ENCODE measurements at places on chromosomes 5 and 9.

GRCh38 chr5:159458217-159458711, 128.0 kb upstream of the IL12B start:
- DNase-seq, result no peak

- DNase-seq, result no peak
These were observed 30.6 kb downstream of the CORO2A start for GRCh38 chr9:98161851-98162250.

DNA sequence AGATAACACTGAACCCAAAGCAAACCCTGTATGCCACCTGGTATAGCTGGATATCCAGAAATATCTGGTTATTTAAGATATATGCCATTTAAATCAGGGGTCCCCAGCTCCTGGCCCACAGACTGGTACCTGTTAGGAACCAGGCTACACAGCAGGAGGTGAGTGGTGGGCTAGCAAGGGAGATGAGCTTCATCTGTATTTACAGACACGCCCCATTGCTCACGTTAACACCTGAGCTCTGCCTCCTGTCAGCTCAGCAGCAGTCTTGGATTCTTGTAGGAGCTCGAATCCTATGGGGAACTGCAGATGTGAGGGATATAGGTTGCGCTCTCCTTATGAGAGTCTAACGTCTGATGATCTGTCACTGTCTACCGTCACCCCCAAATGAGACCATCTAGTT, 646.6 kb downstream of the TLE4 start:
- DNase-seq, result no peak

GRCh38 chr9:128382261-128382660, 11.1 kb downstream of the URM1 start:
- no peak for DNase-seq

GRCh38 chr5:140881889-140882590, at the start of gene PCDHA13:
Gene PCDHA13 (plus strand): TSS chr5:140882124. CDS start chr5:140882269, 145 bp downstream.
- DNase-seq, result no peak

DNA sequence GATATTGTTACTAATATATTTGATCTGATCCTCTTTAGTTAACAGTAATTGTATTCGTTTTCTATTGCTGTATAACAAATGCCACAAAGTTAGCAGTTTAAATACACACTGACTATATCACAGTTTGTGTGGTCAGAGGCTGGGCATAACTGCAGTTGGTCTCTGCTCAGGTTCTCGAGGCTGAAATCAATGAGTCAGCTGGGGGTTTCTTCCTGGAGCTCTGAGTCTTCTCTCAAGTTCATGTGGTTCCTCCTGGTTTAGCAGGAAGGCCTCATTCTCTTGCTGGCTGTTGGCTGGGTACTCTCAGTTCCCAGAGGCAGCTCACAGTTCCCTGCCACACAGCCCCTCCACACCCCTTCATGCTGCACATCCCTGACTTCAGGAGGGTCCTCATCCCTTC, 20.7 kb downstream of the COL23A1 start:
- no peak for DNase-seq

DNA sequence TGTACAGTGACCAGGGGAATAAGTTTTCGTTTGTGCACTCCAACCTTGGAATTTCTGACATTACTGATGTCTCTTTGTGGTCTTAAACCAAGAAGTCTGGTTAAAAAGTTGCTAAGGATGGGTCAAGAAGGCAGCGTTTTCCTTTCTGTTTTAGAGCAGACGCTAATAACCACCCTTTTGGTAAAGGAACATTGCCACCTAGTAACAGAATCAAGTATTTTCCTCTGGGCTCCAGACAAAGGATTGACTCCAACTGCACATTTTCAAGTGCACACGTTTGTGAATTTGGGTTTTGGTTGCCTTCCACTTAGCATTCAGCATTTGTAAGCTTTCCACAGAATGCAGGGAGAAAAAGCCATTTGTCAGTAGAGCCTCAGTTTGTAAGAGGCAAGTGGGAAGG, 22.2 kb upstream of the CEP78 start:
- DNase-seq, result no peak

- no peak for DNase-seq
These were observed 113.2 kb downstream of the SLC25A46 start for GRCh38 chr5:110852053-110852452.

DNA sequence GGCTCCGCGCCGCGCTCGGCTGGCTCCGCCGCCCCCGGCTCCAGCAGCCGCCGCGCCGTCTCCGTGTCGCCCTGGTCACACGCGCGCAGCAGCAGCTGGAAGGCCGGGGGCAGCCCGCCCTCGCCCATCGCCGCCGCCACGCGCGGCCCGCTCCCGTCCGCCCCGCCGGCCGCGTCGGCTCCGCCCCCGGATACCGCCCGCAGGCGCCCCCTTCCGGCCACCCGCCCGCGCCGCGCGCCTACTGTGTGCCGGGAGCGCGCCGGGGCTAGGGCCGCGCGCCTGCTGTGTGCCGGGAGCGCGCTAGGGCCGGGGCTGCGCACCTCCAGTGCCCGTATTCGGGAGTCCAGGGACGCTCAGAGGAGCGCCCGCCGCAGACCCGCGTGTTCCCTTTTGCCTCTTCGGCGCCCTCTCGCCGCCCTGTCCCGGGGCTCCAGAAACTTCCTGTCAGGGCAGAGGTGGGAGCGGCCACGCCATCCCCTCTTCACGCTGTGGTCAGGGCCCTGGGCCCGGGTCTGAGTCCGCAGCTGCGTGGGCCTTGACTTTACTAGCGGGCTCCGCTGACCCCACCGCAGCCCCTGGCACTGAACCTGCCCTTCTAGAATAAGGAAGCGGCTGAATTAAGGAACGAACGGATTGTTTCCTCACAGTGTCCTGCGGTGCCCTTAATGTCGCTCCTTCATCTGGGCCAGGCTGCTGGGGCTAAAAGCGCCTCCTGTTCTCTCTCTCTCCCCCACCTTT, at the start of gene ANKS6:
Gene ANKS6, minus strand, starts transcription at position 192 of the 738 bp plus-strand sequence. Its CDS starts 64 bp downstream, at position 128.
- DNase-seq, result peak; percentile 90

DNA sequence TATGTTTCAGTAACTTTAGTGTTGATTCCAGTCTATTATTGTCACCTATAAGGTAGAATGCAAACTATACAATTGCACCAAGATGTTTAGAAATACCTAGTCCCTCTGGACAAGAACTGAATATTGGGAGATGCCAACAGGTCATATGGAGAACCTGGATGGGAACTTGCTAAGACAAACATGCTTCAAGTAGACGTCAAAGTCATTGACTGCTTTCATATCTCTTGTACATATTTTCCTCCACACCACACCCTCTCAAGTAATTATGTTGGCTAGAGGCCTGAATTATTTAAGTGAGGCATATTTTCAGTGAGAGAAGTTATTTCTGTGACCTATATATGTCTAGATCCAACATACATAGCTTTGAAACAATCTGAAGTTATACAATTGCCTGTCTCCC, 453.3 kb downstream of the ELAVL2 start:
- no peak for DNase-seq

All from CD4-positive, alpha-beta T cell treated with Interleukin-17A for 4 hours (primary cell).